ENCODE measurements at places on chromosomes 13 and 19. TPM values are rescaled to one million over a fixed set of nuclear protein-coding genes. Genes with fewer than 3 reads are reported as not detected.

DNA sequence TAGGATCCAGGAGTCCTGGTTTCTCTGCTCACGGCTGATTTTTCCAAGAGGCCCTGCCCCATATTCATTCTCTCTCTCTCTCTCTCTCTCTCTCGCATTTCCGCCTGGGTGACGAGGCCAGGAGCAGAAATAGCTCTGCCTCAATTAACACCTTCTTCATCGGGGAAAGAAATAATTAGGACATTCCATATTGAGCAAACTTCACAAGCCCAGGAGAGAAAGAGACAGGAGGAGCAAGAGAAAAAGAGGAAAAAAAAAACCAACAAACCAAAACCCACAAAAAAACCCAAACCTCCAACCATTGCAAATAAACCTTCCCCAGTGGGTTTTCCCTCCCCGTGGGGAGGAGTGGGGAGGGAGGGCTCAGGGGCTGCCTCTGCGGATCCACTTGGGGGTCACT is 143.0 kb downstream of the CACNA1A start:
- peaks cover 13% of the 10 kb centered on the region for H3K27me3 ChIP-seq
- DNase-seq, result no peak
- H3K27ac ChIP-seq, result no peak overlapping the region
- H3K4me3 ChIP-seq, result no peak overlapping the region

GRCh38 chr13:91286317-91286716 is 61.2 kb upstream of the MIR17HG start:
- H3K4me3 ChIP-seq, result no peak overlapping the region
- H3K36me3 ChIP-seq, result no peaks in the 10 kb centered on the region
- no peak for DNase-seq
- no peak overlapping the region for H3K27ac ChIP-seq
- peaks cover 2% of the 10 kb centered on the region for H3K27me3 ChIP-seq

DNA sequence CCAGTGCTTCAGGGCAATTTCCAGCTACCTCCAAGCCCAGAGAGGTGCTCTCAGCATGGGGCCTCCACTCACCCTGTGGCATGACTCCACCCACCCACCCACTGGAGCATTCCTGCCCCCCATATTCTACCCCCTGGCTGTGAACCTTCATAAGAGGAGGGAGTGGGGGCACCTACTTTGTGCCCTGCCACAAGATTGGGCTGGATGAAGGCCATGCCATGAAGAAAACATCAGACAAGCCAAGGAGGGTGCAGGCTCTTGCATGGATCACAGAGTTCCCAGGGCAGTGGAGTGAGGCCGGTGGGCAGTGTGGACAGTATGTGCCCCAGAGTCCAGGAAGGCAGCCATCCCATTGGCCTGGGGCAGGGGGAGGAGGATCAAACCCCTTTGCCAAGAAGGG is 97.8 kb downstream of the UQCRFS1 start:
- no peaks in the 10 kb centered on the region for H3K36me3 ChIP-seq
- no peaks in the 10 kb centered on the region for H3K4me1 ChIP-seq
- H3K27me3 ChIP-seq, result no peaks in the 10 kb centered on the region
- no peak overlapping the region for H3K27ac ChIP-seq
- DNase-seq, result no peak

DNA sequence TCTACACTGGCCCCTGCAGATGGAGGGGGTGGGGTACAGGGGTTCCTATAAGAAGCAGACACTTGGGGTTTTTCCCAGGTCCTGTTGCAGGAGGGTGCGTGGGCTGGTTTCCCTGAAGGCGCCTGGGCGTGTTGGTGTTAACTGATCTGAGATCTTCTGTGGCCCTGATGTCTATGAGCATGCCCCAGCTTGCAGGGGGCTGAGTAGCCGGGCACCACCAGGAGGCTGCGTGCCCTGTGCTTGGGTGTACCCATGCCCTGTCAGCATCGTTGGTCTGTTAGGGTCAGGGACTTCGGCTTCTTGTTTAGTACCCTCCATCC is 45.3 kb downstream of the CAPN12 start:
- DNase-seq, result no peak
- H3K27me3 ChIP-seq, result no peaks in the 10 kb centered on the region
- H3K27ac ChIP-seq, result no peak overlapping the region
- H3K36me3 ChIP-seq, result peaks cover 4% of the 10 kb centered on the region
- H3K4me1 ChIP-seq, result peaks cover 24% of the 10 kb centered on the region

DNA sequence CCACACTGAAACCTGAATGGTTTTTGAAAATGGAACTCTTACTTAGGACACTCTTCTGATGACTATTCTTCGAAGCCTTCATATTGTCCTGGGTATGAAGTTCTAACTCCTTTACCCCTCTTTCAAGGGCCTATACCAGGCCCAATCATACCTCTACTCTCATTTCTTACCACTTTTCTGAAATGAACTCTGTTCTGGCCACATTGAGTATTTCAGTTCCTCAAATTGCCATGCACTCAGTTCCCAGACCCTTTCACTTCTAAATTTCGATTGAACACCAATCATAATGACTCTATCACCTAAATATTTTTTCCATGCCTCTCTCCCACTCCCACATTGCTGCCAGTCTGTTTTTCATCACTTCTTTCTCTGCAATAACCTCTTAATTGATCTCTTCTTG is 53.7 kb downstream of the LACC1 start:
- no peak overlapping the region for H3K4me3 ChIP-seq
- no peak for DNase-seq
- H3K4me1 ChIP-seq, result no peaks in the 10 kb centered on the region
- peaks cover 24% of the 10 kb centered on the region for H3K27me3 ChIP-seq
- H3K27ac ChIP-seq, result no peak overlapping the region

DNA sequence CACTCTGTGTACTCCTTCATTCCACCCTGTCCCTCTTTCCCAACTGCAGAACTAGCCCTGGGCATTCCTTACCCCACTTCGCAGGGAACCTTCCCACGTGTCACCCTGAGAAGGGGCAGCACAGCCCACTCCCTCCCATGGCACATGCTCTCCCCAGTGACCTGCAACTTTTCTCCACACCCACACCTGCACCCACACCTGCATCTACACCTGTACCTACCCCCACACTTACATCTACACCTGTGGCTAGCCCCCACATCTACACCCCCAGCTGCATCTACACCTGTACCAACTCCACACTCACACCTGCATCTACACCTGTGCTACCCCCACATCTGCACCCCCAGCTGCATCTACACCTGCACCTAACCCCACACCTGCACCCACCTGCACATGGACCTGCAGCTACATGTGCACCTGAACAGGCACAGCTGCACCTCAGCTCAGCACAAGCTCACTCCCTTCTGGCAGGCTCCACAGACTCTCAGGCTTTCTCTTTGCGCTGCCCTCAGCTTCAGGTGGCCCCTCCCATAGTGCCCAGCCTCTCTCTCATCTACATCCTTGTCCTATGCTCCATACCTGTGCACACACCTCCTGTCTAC is 234.1 kb downstream of the TUBA3C start:
- H3K4me3 ChIP-seq, result no peak overlapping the region
- peak; percentile 9 for DNase-seq
- H3K27me3 ChIP-seq, result no peaks in the 10 kb centered on the region
- no peak overlapping the region for H3K27ac ChIP-seq
- no peaks in the 10 kb centered on the region for H3K4me1 ChIP-seq
- no peaks in the 10 kb centered on the region for H3K36me3 ChIP-seq

DNA sequence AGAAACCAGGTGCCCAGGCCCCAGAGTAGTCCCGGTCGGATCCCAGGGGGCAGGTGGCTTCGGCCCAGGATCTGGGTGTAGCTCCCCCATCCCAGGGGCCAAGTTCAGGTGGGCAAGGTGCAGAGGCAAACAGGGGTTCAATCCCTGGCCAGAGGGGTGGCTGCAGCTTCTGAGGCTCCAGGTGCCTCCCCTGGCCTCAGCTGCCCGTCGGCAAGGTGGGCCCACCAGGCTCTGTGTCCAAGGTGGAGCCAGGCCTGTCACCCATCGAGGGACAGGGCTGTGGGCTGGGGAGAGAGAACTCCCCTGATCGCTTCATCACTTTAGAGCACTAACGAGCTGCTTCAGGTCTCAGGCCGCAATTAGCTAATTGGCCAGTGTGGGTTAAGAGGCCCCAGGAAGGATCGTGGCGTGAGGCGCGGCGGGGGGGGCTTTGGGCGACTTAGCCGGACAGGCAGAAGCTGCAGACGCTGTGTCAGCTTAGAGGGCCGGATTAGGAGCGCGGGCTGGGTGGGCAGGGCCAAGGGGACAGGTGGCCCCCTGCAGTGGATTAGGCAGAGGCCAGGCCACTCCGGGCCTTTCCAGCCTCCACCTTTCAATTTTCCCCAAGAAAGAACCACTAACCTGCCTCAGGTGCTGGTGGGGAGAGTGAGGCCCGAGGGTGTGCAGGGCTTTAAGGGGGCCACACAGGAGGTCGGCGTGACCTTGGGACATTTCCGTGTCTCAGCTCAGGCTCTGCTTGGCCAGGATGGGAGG is 2.8 kb upstream of the RAX2 start:
- H3K36me3 ChIP-seq, result peaks cover 3% of the 10 kb centered on the region
- H3K4me3 ChIP-seq, result no peak overlapping the region
- DNase-seq, result no peak
- H3K4me1 ChIP-seq, result peaks cover 4% of the 10 kb centered on the region
- no peaks in the 10 kb centered on the region for H3K27me3 ChIP-seq
- peak overlapping the region; percentile 27 for H3K27ac ChIP-seq

- H3K4me1 ChIP-seq, result no peaks in the 10 kb centered on the region
- H3K27me3 ChIP-seq, result no peaks in the 10 kb centered on the region
- no peaks in the 10 kb centered on the region for H3K36me3 ChIP-seq
- no peak overlapping the region for H3K27ac ChIP-seq
- no peak overlapping the region for H3K4me3 ChIP-seq
Measured at GRCh38 chr13:54234607-54235006, 1206.0 kb downstream of the OLFM4 start.

GRCh38 chr13:114124921-114125320 is 7.5 kb downstream of the RASA3 start:
- H3K4me1 ChIP-seq, result peaks cover 60% of the 10 kb centered on the region
- H3K27me3 ChIP-seq, result peaks cover 2% of the 10 kb centered on the region
- H3K36me3 ChIP-seq, result peaks cover 25% of the 10 kb centered on the region
- H3K4me3 ChIP-seq, result peak overlapping the region; percentile 67

DNA sequence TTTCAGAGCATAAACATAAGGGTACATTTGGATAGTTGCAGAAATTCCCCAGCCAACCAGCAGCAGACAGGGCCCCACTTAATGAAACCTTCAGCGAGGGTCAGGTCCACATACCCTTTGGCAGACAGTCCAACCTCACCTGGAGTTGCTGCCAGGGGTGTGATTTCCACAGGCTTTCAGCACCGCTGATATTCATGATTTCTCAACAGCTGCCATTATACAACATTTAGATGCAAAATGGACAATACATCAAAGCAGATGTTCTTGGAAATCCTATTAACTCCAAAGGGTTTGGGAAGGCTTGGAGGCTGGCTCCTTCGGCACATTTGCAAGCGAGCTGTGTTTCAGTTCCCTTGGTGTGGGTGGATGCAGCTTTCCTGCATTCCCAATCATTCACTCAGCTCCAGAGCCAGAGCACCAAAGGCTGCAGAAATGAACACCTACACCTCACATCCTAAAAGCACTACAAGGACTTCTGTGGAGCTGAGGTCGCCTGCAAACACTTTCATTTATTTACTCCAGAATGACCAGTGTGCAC is 147.2 kb upstream of the VSTM2B start:
- peaks cover 12% of the 10 kb centered on the region for H3K27me3 ChIP-seq
- H3K36me3 ChIP-seq, result no peaks in the 10 kb centered on the region
- no peaks in the 10 kb centered on the region for H3K4me1 ChIP-seq
- H3K27ac ChIP-seq, result no peak overlapping the region

DNA sequence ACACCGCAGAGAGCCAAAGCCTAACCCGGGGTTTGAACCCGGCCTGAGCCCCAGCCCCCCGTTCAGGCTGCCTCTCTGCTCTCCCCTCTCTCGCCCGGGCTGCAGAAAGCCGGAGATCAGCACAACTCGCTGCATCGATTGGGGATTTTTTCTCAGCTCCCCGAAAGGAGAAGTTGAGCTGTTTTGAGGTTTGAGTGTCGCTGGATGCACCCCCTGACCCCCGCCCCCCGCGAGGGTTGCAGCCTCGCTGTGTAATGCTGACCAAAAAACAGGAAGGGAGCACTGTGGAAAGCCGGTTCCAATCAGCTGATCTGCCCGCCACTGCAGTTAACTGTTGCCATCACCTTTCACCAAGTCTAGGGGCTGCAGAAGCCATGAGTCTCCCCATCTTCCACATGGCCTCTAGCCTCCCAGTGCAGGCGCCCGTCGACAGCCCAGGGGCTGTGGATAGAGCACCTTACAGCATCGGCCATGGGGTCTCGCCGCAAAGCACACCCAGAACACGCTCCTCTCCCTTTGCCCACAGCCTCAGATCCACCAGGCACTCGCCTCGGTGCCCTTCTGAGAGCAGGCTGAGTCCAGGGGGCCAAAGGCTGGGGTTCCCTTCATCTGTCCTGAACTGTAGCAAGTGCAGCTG is 34.5 kb downstream of the MYO9B start:
- H3K4me3 ChIP-seq, result peak overlapping the region; percentile 33
- H3K4me1 ChIP-seq, result peaks cover 47% of the 10 kb centered on the region
- no peaks in the 10 kb centered on the region for H3K27me3 ChIP-seq
- peak overlapping the region; percentile 15 for H3K27ac ChIP-seq
- H3K36me3 ChIP-seq, result peaks cover 35% of the 10 kb centered on the region
- DNase-seq, result peak; percentile 57

DNA sequence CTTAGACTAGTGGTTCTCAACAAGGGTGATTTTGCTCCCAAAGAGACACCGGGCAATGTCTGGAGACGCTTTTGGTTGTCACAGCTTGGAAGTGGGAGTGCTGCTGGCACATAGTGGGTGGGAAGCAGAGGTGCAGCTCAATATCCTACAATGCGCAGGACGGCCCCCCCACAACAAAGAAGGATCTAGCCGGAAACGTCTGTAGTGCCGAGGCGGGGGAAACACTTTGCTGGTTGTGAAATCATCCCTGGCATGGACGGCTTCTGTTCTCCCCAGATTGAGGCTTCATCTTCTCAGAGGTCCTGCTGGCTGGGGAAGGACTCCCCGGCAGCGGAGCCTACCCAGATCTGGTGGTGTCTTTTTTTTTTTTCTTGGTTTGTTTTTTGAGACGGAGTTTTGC is 13.4 kb upstream of the SYT5 start:
- no peak overlapping the region for H3K27ac ChIP-seq
- peaks cover 12% of the 10 kb centered on the region for H3K4me1 ChIP-seq
- DNase-seq, result no peak
- peaks cover under 1% of the 10 kb centered on the region for H3K36me3 ChIP-seq
- H3K4me3 ChIP-seq, result no peak overlapping the region

DNA sequence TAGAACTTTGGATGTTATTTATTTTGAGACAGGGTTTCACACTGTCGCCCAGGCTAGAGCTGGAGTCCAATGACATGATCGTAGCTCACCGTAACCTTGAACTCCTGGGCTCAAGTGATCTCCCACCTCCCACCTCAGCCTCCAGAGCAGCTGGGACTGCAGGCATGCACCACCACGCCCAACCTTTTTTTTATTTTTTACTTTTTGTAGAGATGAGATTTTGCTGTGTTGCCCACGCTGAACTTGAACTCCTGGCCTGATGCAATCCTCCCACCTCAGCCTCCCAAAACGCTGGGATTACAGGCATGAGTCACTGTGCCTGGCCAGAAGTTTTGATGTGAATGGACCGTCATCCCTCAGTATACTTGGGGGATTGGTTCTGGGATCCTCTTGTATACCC is 13.7 kb downstream of the ANKRD27 start:
- no peaks in the 10 kb centered on the region for H3K27me3 ChIP-seq
- no peak for DNase-seq
- H3K36me3 ChIP-seq, result peaks cover 6% of the 10 kb centered on the region
- H3K4me3 ChIP-seq, result no peak overlapping the region
- H3K27ac ChIP-seq, result no peak overlapping the region

The KCNC3 gene
- 1.1 TPM for total RNA-seq

The FUT1 gene
- total RNA-seq, result 0.14 TPM

The PDX1 gene
- not detected for total RNA-seq

The ZNF285 gene
- 3.3 TPM for total RNA-seq

The PALM gene
- not detected for total RNA-seq

The ELANE gene
- not detected for total RNA-seq
